ENCODE measurements at places on chromosomes 6 and 20.

GRCh38 chr6:90472716-90473115 is 114.2 kb downstream of the MAP3K7 start:
- no peak for DNase-seq

DNA sequence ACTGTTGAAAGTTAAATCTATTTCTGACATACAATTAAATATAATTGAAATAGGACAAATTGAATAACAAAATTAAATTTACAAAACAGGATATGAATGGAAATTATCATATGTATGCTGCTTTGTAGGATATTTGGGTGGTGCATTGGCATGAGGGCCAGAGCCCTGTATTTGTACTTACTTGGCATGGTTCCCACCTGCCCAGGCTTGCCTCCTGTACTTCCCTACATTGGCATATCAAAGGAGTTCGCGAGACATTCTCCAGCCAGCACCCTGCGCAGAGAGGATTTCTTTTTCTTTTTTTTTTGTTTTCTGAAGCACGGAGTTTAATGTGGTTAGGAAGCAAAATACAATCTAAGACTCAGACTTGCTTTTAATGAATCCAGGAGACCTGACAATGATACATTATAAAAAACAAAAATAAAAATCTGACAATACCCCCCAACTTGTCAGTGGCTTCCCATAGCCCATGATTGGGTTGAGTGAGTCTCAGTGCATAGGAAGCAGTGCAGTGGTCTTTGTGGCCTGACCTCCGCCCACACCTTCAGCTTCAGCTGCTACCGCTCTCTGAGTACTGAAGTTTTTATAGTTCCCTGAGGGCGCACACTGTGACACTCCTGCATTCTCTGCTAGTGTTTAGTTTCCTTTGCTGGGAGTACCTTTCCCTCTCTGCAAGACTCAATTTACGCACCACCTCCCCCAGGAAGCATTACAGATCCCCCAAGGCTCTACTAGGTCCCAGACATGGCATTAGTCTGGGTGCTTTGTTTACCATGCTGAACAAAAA is 440.8 kb downstream of the UTRN start:
- peak; percentile 32 for DNase-seq

GRCh38 chr6:21679761-21680265 is 86.3 kb downstream of the SOX4 start:
- DNase-seq: no peak

GRCh38 chr20:57435105-57435497 is 43.9 kb downstream of the RBM38 start:
- no peak for DNase-seq

DNA sequence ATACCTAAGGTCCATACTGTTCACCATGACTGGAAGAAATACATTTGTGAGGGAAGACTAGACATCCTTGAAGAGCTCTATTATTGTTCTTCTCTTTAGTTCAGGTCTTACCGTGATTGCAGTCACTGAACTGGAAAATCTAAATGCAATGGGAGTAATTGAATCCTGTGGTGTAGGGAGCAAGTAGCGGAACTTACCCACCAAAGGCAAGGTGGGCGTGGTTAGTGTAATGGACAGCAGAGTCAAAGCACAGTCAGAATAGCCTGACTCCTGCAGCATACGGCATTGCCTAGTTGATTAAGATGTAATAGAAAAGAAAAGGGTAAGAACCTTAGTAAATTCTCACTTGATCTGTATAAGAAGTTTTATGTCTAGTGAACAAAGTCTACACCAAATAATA is 679.7 kb upstream of the EPHA7 start:
- no peak for DNase-seq

GRCh38 chr6:82553863-82554531 is 190.4 kb downstream of the TPBG start:
- no peak for DNase-seq

GRCh38 chr20:2004171-2004570 is 10.3 kb upstream of the PDYN start:
- DNase-seq: no peak

DNA sequence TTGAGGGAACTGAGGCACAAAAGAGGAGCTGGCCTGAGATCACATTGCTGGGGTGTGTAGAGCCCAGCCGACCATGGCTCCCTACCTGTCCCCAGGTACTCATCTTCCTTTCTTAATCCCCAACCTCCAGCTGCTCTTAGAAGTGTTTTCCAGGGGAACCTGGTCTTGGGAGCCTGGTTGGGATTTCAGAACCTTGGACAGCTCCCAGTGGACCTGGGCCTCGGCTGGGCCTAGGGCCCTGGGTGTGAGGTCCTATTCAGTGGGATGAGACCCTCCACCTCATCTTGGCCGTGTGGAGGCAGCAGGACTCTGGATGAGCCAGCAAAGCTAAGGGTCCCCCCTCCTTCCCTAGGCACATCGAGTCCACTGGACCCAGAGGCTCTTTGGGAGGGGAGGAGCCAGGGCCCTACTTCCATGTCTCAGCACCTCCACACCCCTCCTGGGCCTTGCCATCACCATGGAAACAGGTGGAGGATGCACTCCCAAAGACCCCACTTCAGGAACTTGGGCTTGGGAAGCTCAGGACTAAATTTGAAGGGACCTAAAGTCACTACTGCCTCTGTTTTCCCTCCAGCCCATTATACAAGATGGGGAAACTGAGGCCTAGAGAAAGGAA is 38.5 kb downstream of the DLGAP4 start:
- peak; percentile 48 for DNase-seq

DNA sequence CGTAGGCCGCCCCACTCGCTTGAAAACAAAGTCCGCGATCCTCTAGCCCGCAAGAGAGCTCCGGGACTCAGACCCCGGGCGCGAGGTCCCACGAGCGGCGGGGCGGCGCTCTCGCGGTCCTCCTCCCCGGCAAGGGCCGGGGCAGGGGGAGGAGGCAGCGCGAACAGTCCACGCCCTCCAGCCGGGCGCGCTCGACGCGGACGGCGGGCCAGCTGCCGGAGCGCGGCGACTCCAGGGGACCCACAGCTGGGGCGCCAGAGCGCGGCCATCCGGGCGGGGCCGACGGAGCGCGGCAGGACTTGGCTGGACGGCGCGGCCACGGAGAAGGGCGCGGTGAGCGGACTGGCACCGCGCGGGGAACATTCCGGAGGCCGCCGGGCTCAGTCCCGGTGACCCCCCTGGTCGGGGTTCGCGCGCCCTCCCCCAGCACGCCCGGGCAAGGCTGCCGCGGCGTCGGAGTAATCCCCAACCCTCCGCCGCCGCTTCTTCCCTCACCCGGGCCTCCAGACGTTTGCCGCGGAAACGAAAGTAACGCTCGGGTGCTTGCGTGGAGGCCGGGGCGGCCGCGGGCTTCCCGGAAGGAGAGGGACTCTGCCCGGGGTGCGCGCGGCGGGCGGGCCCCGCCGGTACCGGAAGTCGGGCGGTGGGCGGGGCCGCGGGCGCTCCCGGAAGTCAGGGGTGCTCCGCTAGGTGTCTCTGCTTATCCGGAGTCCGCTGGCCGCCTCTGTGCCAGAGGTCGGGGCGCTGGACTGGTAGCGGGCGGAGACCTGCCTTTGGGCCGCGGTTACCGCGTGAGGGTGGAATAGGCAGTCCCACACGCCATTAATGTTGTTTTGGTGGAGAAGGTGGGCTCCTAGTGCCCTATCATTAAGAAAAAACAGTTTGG is at the start of gene RIPK1:
TSS of gene RIPK1 (plus strand) at position 166 of the 886 bp plus-strand sequence. CDS start 8,330 bp downstream, outside the sequence.
- DNase-seq: peak; percentile 98

DNA sequence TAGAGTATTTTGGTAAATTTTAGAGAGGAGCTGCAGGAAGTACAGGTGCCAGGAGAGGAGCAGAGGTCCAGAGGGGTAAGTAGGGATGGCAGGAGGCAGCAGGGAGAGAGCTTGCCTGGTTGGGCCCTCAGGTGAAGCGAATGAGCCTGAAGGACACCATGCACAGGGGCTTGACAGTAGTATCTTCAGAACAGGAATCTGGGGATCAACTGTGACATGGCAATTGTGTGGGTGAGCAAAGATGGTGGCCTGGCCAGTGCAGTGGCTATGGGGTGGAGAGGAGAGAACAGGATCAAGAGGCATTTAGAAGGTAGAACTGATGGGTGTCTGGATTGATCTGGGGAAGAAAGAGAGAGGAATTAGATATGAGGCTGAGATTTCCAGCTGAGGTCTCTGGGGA is 68.7 kb upstream of the RNF24 start:
- no peak for DNase-seq

DNA sequence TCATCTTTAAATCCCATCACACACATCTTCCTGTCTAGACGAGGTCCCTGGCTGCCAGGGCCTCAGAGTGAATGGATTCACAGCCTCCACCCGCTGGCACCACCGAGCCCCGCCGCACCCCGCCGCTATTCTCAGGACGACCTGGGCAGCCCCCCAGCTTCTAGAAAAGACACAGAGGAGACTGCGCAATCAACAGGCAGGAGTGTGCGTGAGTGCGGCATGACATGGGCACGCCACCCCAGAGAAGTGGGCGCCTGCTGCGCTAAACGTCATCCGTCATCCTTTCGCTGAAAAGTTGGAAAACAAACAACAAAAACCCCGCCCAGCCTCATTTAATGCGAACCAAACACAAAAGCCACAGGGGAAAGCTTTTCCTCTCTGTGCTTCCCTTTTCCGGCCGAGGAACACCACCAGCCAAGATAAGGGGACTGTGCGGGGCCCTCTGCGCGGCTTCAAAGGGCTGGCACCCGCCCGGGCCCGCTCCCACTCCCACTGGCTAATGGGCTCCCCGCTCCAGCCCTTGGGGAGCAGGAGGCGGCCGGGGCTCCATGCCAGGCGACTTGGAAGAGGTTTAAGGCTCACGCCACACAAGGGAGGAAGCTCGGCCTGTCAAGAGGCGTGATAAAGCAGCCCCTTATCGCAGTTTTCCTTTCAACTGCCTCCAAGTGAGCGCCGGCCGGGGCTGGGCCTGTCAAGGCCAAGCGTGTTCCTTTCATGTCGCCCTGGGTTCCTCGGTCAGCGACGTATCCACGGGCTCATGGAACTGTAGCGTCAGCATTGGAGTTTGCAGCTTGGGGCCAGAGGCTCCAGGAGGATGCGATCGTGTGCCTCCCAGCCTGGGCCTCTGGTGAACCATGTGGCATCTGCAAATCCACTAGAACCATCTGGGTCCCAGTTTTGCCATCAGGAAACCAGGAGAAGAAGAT is 50.1 kb downstream of the NFATC2 start:
- no peak for DNase-seq

DNA sequence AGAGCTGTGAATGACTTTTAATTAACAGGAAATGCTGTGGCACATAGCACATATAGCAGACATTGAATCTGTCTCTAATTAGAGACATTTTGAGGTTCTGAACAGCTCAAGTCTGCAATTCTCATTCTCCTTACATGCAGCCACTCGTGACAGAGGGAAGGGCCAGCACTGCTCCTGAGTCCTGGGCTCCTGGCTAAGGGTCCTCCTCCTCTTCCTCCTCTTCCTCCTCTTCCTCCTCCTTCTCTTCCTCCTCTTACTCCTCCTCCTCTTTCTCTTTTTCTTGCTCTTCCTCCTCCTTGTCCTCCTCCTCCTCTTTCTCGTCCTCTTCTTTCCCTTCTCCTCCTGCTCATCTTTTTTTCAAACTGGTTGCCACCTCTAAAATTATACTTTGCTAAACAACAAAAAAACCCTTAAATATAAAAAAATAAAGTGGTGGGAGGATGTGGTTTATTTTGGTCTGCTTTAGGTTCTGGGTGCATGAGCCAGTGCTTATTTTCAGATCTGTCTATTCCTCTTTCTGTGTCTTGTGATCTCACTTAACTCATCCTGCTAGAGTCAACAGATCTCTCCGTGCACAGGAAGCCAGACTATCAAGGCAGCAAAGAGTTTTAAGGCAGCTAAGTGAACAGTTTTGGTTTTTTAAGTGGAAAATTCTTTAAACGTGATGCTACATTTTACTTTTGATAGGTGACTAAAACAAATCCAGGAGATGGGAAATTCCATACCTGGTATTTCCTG is 159.3 kb downstream of the CD83 start:
- peak; percentile 65 for DNase-seq

GRCh38 chr6:168152980-168153379 is 74.0 kb upstream of the FRMD1 start:
- DNase-seq: no peak

DNA sequence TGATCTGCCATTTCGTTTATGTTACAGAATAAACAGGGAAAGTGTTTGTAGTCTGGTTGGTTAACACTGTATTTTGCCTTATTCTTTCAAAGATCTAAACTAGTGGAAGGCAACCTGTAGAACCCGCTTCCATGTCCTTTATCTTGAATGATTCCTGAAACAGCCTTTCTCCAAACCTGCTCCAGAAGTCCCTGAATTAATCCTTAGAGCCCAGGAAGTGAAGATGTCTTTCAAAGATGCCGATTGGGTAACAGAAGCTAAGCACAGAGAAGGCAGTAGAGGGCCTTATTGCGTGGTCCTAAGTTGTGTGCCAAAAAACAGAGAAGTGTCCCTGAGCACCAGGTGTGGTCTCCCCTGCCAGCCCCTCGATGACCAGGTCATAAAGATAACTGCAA is 19.2 kb upstream of the ZSCAN16 start:
- peak; percentile 38 for DNase-seq

DNA sequence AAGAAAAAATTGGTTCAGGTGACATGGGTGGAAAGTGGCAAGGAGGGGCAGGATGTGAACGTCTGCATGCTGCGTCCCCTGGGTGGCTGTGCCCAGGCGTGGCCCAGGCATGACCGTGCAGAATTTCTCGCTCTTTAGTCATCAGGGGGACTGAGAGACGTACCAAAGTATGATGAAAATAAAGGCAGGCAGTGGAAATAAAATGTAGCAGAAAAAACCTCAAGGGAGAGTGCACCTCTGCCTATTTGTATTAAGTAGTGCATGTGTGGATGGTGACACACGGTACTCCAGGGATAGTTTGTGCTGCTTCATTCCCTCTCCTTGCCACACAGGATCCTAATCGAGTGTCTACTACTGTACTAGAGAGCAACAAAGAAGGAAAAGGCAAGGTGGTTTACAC is 81.1 kb downstream of the ATP9A start:
- DNase-seq: no peak

DNA sequence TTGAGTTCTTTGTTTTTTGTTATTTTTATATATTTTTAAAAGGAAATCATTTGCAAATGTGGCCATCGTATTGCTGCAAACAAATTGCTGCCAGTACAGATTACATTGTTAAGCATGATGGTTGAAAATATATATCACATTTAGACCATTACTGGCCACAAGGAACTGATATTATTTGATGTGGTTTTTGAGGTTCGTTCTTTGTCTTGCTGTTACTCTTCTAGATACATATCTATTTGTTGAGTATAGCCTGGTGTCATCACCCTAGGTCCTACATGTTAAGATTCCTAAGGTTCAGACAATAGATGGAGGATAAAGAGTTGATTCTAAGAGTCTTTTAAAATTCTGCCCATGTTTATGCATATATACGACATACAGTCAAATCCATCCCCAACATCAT is 306.0 kb downstream of the FARS2 start:
- DNase-seq: peak; percentile 17

- peak; percentile 24 for DNase-seq
These were observed 3.4 kb downstream of the SLC32A1 start for GRCh38 chr20:38727607-38728190.

DNA sequence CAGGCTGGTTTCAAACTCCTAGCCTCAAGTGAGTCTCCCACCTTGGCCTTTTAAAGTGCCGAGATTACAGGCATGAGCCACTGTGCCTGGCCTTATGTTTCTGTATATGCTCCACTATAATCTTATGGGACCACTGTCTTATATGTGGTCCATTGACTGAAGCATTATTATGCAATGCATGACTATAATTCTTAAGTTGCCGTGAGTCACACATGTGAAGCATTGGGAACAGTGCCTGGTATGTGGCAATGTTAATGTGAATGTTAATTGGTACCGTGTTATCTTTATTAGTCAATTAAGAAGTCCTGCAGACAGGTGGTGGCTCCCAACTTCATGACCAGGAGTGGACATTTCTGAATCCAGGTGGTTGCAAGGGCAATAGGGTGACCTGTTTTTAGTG is 14.7 kb upstream of the ASXL1 start:
- no peak for DNase-seq

GRCh38 chr6:12363651-12364381 is 73.7 kb downstream of the EDN1 start:
- DNase-seq: peak; percentile 54

- DNase-seq: no peak
These were observed 46.4 kb upstream of the NT5E start for GRCh38 chr6:85403331-85404015.

Measured in GM20000 (cell line).